ENCODE measurements at places on chromosomes 6 and 20. TPM values are rescaled to one million over a fixed set of nuclear protein-coding genes. Genes with fewer than 3 reads are reported as not detected.

CCN5 gene
- not detected for total RNA-seq

UST gene
- 14.0 TPM for total RNA-seq

SLC13A3 gene
- not detected for total RNA-seq

SRSF12 gene
- not detected for total RNA-seq
